ENCODE measurements at places on chromosomes 16 and 17.

DNA sequence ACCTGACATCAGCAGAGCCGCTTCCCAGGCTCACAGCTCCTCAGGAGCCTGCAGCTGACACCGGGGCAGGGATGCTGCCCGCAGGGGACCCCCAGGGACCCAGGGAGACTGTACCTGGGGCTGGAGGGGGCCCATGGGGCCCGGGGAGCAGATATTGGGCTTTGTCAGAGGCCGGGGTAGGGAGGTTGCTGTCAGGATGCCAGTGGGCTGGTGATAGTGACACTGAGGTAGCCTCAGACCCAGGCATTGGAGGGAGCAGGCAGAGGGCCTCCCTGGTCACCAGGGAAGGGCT is 15.1 kb downstream of the GSE1 start:
- DNase-seq: no peak

DNA sequence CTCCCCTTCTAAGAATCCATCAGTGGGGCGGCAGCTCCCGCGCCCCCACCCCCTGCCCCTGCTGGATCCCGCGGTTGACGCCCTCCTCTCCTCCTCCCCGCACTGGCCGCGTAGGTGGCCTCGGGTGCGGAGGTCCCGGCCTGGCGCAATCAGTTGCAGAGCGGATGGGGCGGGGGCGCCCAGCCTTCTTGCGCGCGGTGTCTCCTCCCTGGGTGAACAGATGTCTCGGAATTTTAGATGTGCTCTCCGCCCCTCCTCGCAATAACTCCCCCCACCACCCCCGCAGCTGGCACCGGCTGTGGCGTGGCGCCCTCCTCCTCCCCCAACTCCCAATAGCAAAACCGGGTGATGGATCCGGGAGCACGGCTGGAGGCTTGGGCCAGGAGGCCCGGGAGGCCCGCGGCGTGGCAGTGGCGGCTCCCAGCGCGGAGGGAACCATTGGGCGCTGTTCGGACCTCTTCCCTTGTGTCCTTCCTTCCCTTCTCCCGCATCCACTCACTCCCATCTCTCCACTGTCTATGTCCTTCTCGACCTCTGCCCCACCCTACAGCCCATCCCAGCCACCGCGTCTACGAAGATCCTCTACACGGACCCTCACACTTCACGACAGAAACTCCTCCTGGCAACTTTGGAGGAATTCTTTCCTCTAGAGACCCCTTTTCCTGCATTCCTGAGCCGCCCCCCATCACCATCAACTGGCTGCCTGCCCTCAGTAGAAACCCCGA is 11.0 kb downstream of the NEUROD2 start:
- no peak for DNase-seq

DNA sequence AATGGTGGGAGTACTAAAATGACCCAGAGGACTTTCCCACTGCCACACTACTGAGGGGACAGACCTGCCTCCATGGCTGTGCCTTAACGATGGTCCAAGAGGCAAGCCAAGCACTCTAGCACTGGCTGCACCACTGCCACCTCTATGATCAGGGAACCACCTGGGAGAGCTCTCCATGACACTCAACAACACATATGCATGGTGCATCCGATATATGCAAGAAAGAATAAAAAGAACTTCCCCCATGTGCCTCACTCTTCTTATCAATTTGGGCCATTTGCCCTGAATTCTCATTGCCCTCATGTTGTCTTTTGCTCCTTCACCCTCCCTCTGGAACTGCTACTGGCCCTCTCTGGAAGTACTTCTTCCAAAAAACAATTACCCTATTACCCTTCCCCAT is 99.5 kb downstream of the HS3ST3A1 start:
- no peak for DNase-seq

DNA sequence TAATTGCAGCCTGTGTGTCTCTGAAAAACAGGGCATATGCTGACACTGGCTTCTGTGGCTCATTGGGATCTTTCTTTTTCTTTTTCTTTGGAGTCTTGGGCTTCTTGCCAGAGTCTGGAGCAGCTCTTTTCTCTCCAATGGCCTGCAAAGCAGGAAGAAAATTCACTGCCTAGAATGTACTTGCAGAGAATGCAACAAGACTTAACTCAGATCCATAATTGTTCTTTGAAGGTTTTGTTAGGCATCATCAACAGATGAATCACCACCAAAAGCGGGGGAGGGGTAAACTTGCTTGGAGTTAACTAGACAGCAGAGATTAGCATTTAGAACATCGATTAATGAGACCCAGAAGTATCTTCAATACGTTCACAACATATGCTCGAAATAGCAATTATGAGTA is 100.9 kb downstream of the TOX3 start:
- no peak for DNase-seq

Data from natural killer cell treated with Interleukin-12 subunit alpha and Interleukin-12 subunit beta and Interleukin-15 and Interleukin-18, amount 100 ng/mL, for 72 hours (primary cell).